ENCODE measurements at places on chromosomes 12 and 14.

DNA sequence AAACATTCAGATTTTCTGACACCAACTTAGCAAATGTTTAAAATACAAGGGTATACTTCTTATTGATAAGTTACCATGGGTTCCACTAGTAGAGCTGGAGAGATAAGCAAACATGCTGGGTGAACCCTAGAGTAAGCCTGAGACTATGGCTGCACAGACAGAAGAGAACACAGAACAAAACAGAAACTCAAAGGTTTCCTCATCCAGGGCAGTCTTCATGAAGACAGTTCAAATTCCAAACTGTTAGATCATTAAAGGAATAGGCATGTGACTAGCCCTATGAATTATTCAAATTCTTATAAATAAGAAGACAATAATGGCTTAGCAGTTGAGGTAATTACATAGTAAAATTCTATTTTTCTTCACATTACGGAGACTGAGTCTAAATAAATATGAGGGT is 28.1 kb downstream of the BTBD7 start:
- no peak for DNase-seq

DNA sequence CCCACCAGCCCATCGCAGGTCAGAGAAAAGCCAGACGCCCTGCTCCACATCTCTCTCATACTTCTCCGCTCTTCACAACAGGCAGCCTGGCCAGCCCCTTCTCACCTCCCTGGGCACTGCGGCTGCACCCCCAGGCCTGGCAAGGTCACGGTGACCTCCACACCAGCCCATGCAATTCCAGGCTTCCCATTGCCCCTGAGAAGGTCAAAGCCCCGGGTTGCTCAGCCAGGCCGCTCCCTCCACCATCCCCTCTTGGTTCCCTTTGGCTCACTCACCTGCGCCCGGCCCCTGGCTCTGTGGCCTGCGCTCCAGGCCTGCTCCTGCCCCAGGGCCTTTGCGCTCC is 55.4 kb downstream of the GALNT9 start:
- DNase-seq, result no peak

DNA sequence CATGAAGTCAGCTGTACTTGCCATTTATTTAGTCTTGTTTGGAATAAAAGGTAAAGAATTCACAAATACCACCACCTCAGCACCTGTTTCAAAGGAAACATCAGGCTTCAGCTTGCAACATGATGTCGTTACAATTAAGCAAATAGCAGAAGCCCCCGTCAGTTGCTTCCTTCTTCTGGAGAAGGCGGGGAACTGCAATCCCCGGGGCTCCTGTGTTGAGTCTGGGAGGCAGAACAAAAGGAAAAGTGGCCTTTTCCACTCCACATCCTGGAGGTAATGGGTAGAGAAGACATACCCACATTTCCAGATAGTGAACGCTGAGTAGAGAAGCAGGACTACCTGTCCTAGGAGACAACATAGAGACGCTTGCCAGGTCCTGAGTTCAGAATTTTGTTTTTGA is 92.8 kb downstream of the DNAH10 start:
- DNase-seq, result no peak

DNA sequence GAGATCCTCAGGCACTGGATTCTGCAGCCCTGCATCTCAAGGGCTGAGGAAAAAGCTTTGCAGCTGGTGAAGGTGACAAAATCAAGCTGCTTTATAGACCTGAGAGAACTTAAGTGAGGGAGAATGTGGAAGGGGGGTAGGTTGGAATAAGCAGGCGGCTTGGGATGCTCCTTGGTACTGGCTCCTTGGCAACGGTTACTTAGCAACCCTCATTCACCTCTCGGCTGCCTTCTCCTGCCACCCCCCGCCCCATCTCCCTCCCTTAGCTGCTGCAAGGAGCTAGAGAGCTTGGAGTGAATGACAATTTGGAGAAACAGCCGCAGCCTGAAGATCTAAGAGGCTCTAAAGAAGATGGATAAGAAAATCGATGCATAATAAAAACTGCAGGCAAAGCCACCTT is 44.1 kb upstream of the CISTR start:
- DNase-seq, result no peak

- DNase-seq, result no peak
Measured at GRCh38 chr14:56341766-56342493, 223.7 kb downstream of the PELI2 start.

GRCh38 chr12:85874031-85874461 is at the start of gene NTS:
Gene NTS (plus strand): TSS chr12:85874295. CDS start chr12:85874404, 109 bp downstream.
- DNase-seq, result no peak

- no peak for DNase-seq
Measured at GRCh38 chr12:3744229-3744901, 8.5 kb downstream of the CRACR2A start.

GRCh38 chr12:25775968-25776367 is 182.5 kb upstream of the RASSF8 start:
- DNase-seq, result no peak

DNA sequence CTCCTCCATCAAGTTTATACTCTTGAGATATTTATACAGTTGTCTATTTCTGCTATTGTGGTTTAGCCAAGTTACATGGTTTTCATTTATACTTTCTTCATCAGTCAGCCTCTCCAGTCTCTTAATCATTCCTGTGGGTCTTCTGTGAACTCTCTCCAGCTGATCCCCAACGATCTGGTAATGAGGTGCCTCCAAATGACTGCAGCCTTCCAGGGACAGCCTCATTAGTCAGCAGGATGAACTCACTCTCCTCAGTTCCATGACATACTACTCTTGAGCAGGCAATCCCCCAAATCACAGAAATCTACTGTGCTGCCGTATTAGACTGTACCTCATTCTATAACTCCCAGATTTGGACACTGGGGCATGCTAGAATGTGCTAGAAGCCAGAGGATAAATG is 15.3 kb downstream of the AREL1 start:
- no peak for DNase-seq

GRCh38 chr12:86526060-86526595 is 269.9 kb upstream of the MGAT4C start:
- no peak for DNase-seq

DNA sequence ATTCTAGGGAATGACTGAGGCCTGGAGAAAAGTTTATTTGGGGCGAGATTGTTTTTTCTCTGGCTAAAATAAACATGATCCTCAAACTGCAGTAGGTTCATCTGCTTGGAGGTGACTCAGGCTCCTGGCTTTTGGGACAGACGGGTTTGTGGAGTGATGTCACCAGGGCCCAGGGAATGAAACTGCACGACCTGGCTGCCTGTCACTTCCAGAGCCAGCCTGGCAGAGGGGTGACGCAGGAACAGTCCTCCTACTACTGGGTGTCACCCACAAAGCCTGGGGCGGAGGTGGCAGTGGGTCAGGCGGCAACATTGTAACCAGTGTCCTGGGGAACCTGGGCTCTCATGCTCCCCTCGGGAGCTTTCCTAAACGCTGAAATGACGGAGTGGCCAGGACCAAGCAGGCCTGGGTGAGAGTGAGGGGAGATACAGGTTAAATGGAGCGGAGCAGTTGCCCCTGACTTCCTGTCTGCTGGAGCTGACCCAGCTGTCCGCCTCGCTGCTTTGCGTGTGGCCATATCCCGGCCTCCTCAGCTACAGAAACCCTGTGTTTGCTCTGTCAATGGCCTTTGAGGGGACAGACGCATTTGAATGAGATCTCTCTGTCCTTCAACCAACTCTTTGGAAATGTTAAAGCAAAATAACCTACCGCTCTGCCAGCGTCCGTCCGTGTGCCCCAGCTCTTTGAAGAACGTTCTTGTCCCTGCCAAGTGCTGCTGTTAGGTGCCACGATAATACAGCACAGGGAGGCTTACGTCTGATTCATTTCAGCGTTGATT is 6.5 kb downstream of the HIP1R start:
- no peak for DNase-seq

Data from activated CD4-positive, CD25-positive, alpha-beta regulatory T cell (primary cell).